ENCODE measurements at places on chromosomes 7 and 10. TPM values are rescaled to one million over a fixed set of nuclear protein-coding genes. Genes with fewer than 3 reads are reported as not detected.

Gene HOXA7
- 7.0 TPM for total RNA-seq

Gene CREB5
- total RNA-seq, result 31.4 TPM

Gene ASB10
- not detected for total RNA-seq

- DNase-seq, result no peak
Measured at GRCh38 chr7:152574892-152575548, 100.9 kb downstream of the XRCC2 start.

DNA sequence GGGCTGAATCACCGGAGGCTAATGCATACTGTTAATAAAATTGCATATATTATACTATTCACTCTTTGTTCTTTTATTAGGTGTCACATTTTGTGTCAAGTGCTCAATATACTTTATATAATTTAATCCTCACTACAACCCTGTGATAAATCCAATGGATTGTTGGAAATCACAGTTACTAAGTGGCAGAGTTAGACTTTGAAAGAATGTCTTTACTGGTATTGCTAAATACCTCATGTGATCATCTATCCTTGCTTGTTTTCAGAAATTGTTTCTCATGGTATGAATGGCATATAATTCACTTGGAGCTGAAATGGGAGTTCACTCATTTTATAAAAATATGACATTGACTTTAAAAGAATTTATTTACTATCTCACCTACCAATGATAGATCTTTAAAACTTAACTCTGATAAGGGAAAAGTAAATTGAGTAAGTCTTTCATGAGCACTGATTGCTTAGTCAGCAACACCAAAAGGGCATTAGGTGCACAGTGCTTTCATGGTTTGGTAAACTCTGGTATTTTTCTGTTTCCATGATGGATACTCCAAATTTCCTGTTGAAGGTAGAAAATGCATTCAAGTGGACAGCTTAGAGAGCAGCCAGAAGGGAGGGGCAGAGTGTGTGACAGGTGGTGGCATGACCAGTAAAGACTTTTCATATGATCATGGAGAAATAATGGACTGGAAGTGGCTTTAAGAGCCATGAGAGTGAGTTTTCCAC, 22.6 kb downstream of the ENKUR start:
- DNase-seq, result no peak

DNA sequence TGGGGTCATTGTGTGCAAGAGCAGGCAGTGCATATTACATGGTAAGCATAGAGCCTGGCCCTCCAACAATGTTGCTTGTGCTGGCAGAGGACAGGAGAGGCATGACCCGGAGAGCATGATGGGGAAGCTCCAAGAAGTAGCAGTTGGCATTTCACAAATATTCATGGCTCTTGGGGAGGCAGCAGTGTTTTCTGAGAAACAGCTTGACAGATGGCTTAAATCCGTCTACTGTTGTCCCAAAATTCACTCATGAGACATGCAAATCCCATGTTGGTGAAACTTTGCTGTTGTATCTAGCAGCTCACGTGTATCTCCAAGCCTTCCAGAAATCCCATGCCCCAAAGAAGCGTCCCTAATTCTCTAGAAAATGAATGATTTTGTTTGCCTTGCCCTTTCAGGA, 487.0 kb downstream of the SORCS3 start:
- no peak for DNase-seq

DNA sequence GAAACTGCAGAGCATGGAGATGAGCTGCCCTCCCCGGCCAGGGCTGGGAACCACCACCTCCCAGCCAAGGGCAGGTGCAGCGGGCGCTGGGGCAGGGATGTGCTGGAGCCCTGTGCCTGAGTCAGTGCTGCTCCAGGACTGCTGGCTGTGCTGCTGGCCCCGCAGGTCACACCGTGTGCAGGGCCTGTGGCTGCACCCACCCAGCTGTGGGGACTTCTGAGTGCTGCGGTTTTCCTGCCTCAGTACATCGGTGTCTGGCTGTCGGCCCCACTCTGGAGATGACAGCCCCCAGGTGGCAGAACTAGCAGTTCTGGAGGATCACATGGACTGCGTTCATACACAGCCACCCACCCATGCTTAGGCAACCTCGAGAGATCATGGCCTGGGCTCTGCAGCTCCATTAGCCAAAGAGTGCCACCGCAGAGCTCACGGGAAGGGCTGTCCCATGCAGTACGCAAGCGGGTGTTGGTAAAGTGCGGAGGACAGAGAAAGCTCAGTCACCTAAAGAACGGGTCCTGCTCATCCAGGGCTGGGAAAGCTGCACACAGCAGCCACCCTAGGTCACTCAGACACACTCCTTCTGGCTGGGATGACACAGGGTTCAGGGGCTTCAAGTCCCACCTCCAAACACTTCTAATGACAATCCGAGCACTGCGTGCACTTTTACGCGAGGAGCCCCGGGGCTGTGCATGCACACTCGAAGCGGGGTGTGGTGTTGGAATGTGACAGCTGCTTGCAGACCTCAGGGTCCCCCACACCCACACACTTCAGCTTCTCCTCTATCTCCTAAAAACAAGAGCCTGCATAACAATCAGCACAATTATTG, 198.1 kb upstream of the PPP2R2D start:
- no peak for DNase-seq

DNA sequence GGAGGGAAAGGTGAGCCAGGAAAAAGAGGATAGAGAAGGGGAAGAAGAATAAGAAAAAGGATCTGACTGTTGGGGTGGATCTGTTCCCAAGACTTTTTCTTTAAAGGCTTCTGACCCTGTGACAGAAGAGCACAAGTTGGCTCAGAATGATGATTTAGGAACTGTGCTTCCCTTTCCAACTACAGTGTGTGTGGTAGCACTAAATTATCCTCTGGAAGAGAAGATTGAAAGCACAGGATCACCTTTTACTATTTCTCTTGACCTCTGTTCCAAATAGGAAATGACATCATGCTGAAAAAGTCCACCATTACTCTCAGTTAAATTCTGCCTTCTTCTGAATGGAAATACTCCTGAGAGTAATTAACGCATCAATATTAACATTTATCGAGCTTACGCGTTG, 47.2 kb downstream of the VAX1 start:
- no peak for DNase-seq

DNA sequence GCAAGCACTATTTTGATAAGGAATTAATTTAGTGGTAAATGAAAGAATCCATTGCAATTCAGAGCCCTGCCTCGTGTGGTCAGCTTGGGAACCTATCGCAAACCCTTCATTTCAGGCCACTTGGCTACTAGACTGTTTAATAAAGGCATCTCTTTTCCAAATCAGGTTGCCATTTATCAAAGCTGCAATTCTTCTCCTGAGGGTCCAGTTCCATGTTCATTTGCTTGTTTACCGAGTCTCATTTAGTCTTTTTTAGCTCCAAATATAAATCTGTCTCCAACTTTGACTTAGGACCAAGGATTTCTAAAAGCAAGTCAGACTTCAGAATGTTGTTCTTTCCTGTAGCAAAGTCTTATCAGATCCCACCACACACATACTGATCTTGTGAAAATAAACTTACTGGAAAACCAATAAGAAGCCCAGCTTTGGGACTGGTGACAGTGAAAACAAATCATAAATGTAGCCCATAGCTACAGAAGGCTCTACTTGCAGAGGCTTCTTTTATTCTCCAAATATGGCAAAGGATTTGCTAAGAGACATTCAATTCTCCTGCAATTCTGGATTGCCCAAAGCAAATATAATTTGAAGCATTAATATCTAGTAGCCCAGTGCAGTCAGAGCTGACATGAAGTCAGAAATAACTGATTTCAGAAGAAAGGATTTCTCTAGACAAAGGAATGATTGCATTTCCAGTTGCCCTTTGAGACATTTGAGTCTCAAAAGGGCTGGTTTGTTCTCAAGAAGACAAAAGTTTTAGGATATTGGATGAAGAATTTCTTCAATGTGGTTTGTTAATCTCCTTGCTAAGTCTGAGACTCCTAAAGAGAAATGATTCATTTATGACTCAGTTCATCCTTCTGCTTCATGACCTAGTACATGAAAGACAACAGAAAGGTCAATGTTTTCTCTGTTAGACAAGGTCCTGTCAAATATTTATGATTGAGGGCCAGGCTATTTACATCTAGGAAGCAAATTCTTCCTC, 28.0 kb downstream of the PPP1R3C start:
- no peak for DNase-seq
